ENCODE measurements at places on chromosomes 13 and 19.
A peak's percentile ranks its signal among the peaks of the same experiment; 100 is the strongest.

DNA sequence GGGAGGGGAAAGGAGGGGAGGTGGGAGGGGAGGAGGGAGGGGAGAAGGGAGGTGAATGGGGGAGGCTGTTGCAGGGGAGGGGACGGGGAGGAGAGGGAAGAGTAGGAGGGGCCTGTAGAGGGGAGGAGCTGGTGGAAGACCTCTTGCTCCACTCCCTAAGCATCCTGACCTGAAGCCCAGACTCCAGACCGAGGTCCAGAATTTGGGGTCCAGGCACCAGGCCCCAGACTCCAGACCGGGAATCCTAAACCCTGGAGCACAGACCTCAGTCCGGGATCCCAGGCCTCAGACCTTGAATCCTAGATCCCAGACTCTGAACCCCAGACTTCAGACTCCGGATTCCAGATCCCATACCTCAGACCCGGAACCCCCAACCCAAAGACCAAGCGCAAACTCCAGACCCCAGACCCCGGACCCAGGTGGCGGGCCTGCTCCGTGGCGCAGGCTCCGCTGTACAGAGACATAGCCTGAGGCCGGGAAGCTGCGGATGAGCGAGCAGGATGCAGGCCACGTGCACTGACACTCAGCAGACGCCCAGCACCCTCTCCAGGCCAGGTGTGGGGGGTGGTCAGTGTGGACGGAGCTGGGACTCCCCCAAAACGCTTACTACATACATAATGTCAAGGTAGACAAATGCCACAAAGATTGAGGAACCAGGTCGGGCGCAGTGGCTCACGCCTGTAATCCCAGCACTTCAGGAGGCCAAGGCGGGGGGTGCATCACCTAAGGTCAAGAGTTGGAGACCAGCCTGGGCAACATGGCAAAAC is 710 bp upstream of the BTBD2 start:
- DNase-seq = no peak

- DNase-seq = no peak
Observed at GRCh38 chr13:44848920-44849676, 140.2 kb downstream of the NUFIP1 start.

DNA sequence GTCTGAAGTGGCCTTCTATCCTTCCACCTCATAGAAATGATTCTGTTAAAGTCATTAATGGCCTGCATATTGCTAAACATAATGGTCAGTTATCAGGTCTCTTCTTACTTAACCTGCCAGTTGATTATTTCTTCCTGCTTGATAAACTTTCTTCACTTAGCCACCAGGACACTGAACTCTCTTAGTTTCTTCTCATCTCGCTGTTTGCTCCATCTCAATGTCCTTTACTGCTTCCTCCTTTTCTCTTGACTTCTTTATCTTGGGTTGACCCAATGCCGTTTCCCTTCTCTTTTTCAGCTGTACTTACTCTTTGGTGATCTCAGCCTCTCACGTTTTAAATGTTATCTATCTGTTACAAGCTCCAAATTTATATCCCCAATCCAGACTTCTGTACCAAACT is 17.1 kb upstream of the CLC start:
- DNase-seq = no peak

- DNase-seq = no peak
Observed at GRCh38 chr13:36822785-36823184, 3.8 kb downstream of the RFXAP start.

- DNase-seq = no peak
Observed at GRCh38 chr13:86788616-86789015, 882.6 kb upstream of the SLITRK5 start.

GRCh38 chr19:7482584-7483439 is 6.0 kb downstream of the PEX11G start:
- DNase-seq = no peak

DNA sequence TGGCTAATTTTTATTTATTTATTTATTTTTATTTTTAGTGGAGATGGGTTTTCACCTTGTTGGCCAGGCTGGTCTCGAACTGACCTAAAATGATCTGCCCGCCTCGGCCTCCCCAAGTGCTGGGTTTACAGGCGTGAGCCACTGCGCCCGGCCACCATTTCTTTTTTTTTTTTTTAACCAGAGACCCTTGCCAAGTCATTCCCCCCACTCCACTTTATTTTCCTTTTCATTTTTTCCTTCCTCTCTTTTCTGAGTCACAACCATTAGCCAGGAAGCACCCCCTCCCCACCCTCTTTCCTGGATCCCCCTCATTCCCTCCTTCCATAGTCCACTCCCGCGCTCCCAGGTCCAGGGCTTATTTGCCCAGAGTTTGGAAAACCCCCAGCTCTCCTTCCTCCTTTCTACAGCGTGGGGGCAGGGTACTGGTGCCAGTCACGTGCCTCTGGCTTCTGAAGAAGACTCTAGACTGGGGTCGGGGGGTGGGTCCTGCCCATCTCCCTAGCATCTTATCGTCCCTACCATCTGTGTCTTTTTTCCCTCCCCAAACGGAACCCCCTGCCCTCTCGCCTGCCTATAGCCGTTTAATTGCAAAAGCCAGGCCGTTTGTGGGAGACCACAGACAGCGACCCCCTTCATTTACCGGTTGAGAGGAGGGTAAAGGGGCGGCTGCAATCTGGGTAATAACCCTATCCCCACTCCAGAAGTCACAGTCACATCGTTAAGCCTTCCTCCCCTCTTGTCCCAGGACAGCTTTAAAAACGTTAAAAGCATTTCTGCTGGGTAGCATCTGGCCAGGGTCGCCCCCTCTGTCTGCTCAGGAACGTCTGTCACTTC is 1.1 kb upstream of the CALR start:
- peak; percentile 100 for DNase-seq

DNA sequence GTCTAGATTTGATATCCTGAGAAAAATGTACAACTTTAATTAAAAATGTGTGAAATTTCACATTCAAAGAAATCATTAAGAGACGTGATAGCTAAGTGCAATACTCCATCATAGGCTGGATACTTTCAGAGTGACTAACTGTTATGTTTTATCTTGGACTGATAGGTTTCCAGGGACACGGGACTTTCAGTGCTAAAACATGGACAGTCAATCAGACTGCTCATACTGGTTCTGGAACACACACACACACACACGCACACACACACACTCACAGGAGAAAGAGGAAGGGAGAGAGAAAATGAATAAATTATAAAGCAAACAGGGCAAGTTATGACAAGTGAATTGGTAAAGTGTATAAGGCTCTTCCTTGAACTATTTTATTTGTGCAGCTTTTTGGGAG is 955.9 kb downstream of the SLITRK5 start:
- DNase-seq = peak; percentile 3

- DNase-seq = no peak
Observed at GRCh38 chr13:101614491-101614890, 162.0 kb downstream of the ITGBL1 start.

DNA sequence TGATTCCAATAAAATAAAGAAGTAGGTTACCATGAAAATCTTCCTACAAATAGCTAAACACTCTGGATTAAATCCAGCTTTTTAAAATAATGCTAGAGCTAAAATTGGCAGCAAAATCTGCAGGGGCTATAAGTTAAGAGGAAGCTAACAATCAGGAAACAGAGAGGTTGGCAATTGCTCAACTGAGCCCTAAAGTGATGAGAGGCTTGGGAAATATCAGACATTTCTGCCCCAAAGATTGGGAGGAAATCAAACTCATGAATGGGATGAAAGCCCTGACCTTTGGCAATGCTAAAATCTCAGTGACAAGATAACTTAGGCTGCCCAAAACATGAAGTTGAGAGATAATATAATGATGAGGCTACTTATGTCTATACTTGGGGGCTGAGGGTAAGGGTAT is 1437.9 kb downstream of the EFNB2 start:
- DNase-seq = no peak

GRCh38 chr13:40026174-40026585 is 370.7 kb downstream of the COG6 start:
- no peak for DNase-seq

GRCh38 chr19:37987356-37988332 is 80.6 kb downstream of the SIPA1L3 start:
- no peak for DNase-seq

DNA sequence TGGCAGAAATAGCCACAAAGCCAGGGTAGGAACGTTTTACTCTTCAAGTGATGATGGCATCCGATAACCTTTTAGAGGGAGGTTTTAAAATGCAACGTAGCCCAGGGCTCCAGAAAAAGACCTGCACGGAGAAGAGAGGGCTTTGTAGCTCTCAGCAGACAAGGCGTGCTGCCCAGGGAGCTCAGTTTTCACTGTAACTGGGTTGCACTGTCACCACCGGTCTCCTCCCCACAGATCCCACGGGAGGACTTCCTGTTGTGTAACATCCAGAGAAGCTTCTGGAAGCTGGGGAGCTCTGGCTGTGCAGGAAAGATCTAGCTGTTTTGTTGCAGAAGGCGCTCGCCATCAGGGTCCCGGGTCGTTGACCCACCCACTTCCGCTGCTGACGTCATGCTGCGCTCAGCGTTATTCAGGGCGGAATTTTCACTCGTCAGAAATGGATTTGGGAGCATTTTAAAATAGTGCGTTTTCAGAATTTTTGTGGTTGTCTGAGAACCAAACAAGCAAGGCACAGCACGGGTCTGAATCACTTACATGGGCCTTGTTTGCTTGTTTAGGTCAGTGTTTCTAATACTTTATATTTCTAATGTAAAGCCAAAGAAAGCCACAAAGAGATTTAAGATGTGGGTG is 50.8 kb downstream of the ATP11A start:
- DNase-seq = no peak

GRCh38 chr13:87736849-87737385 is 65.7 kb downstream of the SLITRK5 start:
- DNase-seq = no peak

DNA sequence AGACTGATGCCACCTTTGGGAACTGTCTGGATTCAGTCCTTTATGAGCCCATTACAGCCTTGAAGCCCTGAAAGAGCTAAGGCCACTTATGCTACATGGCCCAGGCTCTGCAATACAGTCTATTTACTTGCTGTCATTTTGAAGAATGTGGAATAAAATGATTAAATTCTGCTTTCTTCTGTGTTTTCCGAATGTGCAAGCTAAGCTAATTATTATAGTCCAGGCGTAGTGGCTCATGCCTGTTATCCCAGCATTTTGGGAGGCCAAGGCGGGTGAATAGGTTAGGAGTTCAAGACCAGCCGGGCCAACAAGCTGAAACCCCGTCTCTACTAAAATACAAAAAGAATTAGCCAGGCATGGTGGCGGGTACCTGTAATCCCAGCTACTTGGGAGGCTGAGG is 142.5 kb downstream of the TEX29 start:
- no peak for DNase-seq

GRCh38 chr13:110186231-110186855 is 120.6 kb downstream of the COL4A1 start:
- no peak for DNase-seq

DNA sequence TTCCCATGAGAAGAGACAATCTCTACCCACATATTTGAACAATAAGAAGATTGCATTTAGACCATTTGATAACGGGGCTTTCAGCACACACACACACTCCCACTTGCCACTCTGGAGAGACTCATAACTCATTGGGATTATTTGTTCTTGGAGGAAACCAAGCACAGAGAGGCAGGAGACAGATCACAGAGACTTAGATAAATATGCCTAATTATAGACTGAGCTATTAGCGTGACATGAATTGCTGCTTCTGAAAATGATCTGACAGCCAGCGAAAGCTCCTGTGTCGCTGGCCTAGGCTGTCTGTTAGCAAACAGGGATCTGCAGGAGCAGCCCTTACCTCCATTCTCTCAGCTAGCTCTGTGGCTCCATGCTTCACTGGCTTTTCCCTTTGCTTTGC is 111.4 kb downstream of the CCNA1 start:
- DNase-seq = no peak

GRCh38 chr13:111657013-111657412 is 336.6 kb downstream of the TEX29 start:
- no peak for DNase-seq

DNA sequence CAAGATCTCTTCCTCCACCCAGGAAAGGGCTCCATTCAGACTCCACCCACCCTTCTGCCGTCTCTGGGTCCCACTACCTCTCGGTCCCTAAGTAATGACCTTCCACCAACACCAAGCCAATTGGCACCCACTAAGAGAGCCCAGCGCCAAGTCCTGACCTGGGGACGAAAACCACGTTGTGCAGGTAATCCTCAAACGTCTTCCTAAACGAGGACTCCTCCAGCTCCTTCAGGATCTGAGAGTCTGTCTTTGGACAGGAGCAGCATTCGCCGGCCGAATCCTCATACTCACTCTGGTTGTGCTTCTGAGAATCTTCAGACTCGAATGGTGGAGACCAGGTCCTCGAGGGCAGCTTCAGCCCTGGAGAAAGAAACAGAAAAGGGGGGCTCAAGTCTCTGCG is 83.1 kb downstream of the ZNF557 start:
- no peak for DNase-seq

DNA sequence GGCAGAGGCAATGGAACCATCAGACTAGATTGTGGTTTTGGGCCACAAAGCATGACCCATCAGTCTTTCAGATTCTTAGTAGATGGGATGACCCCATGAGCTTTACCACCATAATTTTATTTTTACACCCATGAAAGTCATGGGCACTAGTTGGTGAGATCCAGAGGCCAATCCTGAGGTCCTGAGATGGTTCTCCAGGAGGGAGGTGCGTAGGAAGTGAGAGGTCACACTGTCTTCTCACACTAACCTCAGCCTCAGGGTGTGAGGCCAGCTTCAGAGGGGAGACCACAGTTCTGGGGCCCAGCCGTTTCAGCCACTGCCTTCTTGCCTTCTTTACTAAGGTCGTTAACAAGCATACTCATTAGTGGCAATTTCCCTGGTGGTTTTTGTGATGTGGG is 106.4 kb downstream of the AKAP11 start:
- no peak for DNase-seq

- DNase-seq = no peak
Observed at GRCh38 chr19:38004186-38004520, 97.1 kb downstream of the SIPA1L3 start.

DNA sequence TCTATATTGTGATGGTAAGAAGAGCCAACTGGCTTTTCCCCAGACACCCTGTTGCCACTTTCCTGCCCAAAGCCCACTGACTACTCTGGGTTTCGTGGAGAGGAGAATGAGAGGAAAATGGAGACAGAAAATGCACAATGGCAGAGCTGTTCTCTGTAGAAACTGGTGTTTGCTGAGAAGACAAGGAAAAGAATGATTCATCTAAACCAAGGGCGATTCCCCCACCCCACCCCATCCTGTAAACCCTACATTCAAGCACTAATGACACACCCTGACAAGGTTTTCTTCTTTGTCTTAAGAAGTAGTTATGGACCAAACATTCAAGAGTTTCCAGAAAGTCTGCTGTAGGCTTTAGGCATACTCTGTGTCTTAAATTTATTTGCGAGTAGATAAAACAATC is 68.8 kb downstream of the DOCK9 start:
- no peak for DNase-seq
